ENCODE measurements at places on chromosomes 11 and 22.

- no peak for DNase-seq
Measured at GRCh38 chr11:115606498-115607220, 102.4 kb upstream of the CADM1 start.

GRCh38 chr11:126345283-126345682 lies 10.2 kb upstream of the ST3GAL4 start:
- DNase-seq = no peak

DNA sequence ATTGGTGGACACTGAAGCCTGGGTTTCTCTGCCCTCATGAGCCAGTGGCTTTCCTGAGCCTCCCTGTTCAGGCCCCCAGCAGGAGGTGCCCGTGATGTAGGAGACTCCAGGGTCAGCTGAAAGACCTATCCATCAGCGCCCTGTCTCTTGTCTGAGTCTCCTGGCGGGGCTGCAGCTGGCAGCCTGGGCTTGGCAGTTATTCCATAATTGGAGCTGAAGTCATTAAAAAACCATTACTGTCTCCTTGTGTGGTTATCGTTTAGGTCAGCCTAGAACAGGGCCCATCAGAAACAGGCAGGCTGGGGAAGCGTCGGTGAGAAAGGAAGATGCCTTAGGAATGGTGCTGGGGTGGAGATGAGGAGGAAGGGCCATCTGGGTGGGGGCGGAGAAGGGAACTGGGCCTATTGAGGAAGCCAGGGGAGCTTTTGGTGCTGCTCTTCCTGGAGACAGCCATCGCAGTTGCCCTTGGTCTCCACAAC lies 5.0 kb downstream of the TUB start:
- DNase-seq = no peak

DNA sequence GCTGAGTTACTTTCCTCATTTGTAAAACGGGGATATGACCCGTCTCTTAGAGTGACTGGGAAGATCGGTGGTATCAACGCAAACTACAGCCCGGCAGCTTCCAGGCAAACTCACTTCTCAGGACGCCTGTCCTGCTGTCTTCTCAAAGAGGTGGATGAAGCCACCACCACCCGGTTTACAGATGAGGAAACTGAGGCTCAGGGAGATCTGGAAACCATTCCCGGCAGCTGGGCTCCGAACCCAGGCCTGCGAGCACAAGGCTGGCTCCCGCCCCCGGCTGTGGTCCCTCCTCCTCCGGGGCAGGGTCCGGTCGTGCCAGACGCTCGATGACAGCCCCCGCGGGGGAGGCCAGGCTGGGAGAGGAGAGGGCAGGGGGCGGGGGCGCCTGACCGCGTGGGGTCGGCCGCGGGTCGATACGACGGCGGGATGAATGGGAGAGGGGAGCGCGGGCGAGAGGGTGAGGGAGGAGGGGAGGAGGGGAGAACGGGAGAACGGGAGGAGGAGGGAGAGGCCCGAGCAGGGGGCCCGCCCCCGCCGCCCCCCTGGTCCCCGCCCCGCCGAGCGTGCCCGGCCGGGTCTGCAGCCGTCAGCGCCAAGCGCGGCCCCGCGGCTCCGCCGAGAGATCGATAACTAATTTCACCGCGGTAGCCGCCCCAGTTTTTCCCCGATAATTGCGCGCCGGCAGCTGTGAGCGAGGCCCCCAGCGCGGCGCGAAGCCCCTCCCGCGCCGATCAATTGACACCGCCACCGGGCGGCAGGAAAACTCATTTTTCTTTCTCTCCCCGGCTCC lies 14.0 kb downstream of the IGLL1 start:
- DNase-seq = no peak

DNA sequence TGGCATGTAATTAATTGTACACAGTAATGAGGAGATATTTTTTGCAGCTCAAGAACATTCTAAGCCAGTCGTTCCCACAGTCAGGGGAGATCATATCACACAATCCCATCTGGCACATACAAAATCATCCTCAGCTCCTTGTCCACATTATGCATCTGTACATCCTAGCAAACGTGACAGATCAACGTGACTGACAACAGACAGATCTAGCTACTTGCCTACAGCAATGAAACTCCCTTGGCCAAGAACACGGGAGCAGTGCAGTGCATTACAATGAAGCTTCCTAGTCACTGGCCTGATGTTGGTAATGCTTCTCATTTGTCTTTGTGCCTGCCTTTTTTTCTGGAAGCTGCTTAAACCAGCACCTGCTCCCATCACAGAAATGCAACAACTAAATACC lies 24.5 kb upstream of the GUCY1A2 start:
- no peak for DNase-seq
